Mononuclear cell (primary cell): ENCODE measurements at places on chromosomes 1 and 21. TPM values are rescaled to one million over a fixed set of nuclear protein-coding genes. Genes with fewer than 3 reads are reported as not detected.

KRTAP12-2 gene
- not detected for total RNA-seq

TP73 gene
- total RNA-seq, result not detected

PALMD gene
- total RNA-seq, result not detected

GJA9 gene
- not detected for total RNA-seq

WNT3A gene
- not detected for total RNA-seq

TMEM125 gene
- total RNA-seq, result 0.10 TPM
